Subcutaneous preadipocyte (primary cell): ENCODE measurements at places on chromosomes 2 and 18. TPM values are rescaled to one million over a fixed set of nuclear protein-coding genes. Genes with fewer than 3 reads are reported as not detected.

FKBP7 gene
- total RNA-seq = 20.5 and 27.6 TPM in 2 replicates

FOXD4L1 gene
- total RNA-seq = under 0.01 TPM in 1 of 2 replicates, not detected in the other

SCN3A gene
- total RNA-seq = not detected in 2 replicates

ITPRIPL1 gene
- total RNA-seq = 1.8 and 2.3 TPM in 2 replicates

ARHGAP25 gene
- total RNA-seq = under 0.01 TPM in 1 of 2 replicates, not detected in the other

GRP gene
- not detected in 2 replicates for total RNA-seq

HOXD12 gene
- not detected in 2 replicates for total RNA-seq

NOSTRIN gene
- under 0.01 and 0.20 TPM in 2 replicates for total RNA-seq

VAMP8 gene
- total RNA-seq = 0.59 TPM in 1 of 2 replicates, not detected in the other

ERFE gene
- total RNA-seq = 7.0 and 8.0 TPM in 2 replicates

AKAIN1 gene
- total RNA-seq = not detected in 2 replicates

ACTG2 gene
- 0.73 TPM in 1 of 2 replicates, not detected in the other for total RNA-seq

TGOLN2 gene
- 72.8 and 78.6 TPM in 2 replicates for total RNA-seq

DNAH7 gene
- total RNA-seq = 0.39 and 0.73 TPM in 2 replicates

IL36A gene
- total RNA-seq = not detected in 2 replicates

GCG gene
- total RNA-seq = not detected in 2 replicates

SERPINB3 gene
- total RNA-seq = not detected in 2 replicates

LRATD1 gene
- total RNA-seq = 0.37 and 1.2 TPM in 2 replicates

CFAP53 gene
- total RNA-seq = 0.20 and 0.37 TPM in 2 replicates

IL1F10 gene
- total RNA-seq = not detected in 2 replicates

RTP5 gene
- total RNA-seq = not detected in 2 replicates

MBD5 gene
- total RNA-seq = 25.0 and 25.4 TPM in 2 replicates

KIAA2012 gene
- not detected in 2 replicates for total RNA-seq

CMPK2 gene
- total RNA-seq = 0.73 and 1.4 TPM in 2 replicates

RBBP8 gene
- 31.2 and 40.5 TPM in 2 replicates for total RNA-seq

CYS1 gene
- total RNA-seq = 0.20 and 0.37 TPM in 2 replicates

BOLA3 gene
- 41.1 and 55.1 TPM in 2 replicates for total RNA-seq

CXCR4 gene
- not detected in 2 replicates for total RNA-seq

ITGB6 gene
- total RNA-seq = under 0.01 and 0.20 TPM in 2 replicates

FOXI3 gene
- not detected in 2 replicates for total RNA-seq

COLEC12 gene
- total RNA-seq = 92.6 and 115 TPM in 2 replicates

LOXL3 gene
- total RNA-seq = 2.2 and 3.7 TPM in 2 replicates

PDE11A gene
- not detected in 2 replicates for total RNA-seq

FLACC1 gene
- 1.4 and 1.5 TPM in 2 replicates for total RNA-seq

ANKMY1 gene
- 11.0 and 11.1 TPM in 2 replicates for total RNA-seq

RAB31 gene
- total RNA-seq = 25.7 and 37.9 TPM in 2 replicates

TLX2 gene
- total RNA-seq = under 0.01 TPM in 1 of 2 replicates, not detected in the other

PLGLB1 gene
- total RNA-seq = 1.2 and 1.5 TPM in 2 replicates

GALNT13 gene
- total RNA-seq = 2.6 and 4.5 TPM in 2 replicates

LYG1 gene
- total RNA-seq = under 0.01 and 0.20 TPM in 2 replicates

GKN1 gene
- total RNA-seq = not detected in 2 replicates

RRM2 gene
- 38.2 and 71.6 TPM in 2 replicates for total RNA-seq

E2F6 gene
- 7.3 and 10.0 TPM in 2 replicates for total RNA-seq

MFSD2B gene
- under 0.01 and 0.37 TPM in 2 replicates for total RNA-seq

SALL3 gene
- total RNA-seq = not detected in 2 replicates

CRACDL gene
- total RNA-seq = not detected in 2 replicates

INPP5D gene
- 0.39 and 0.73 TPM in 2 replicates for total RNA-seq

SPATA3 gene
- total RNA-seq = not detected in 2 replicates

ANKRD23 gene
- 1.4 and 2.6 TPM in 2 replicates for total RNA-seq

BOLL gene
- total RNA-seq = not detected in 2 replicates

GALNT3 gene
- total RNA-seq = under 0.01 and 0.20 TPM in 2 replicates

LHCGR gene
- total RNA-seq = not detected in 2 replicates

ABCG5 gene
- total RNA-seq = not detected in 2 replicates
